Activated CD8-positive, alpha-beta memory T cell treated with anti-CD3 and anti-CD28 coated beads for 4 hours (primary cell): ENCODE measurements at places on chromosomes 11 and 22.

DNA sequence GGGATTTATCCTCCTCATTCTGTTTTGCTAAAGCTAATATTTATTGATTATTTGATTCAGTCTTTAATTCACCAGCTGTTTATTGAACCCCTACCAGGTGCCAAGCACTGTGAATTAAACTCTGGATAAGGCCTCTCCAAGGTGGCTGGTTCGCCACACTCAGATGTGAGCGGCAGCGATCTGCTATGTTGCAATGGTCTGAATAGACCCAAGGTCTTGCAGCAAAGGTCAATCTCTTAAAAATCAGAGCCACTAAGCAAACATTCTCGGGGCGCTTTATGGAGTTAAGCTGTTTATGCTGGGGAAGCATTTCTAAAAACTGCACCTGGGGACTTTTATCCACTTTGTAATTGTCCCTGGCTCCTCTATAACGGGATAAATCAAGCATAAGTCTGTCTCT lies 10.5 kb upstream of the TSPAN18 start:
- DNase-seq, result no peak

DNA sequence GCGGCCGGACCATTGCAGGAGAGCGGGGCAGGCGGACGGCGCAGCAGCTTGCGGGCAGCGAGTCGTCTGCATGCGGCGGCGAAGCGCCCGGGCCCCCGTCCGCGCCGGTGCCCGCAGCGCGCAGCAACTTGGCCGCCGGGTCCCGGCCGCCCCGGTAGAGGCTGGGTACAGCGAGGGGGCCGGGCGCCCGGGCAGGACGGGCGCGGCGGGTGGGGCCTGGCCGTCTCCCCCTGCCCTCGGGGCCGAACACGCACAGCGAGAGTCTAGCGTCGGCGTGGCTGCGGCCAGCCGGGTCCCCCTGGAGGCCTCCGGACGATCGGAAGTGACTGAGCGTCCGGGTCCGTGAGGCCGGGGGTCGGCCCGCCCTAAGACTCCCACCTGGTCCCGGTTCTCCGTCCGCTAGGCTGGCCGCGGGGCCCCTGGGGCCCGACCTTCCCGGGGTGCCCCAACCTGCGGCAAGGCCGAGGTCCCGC lies 775 bp upstream of the TRABD start:
- DNase-seq, result no peak

- no peak for DNase-seq
Observed at GRCh38 chr11:5476186-5476819, 12.2 kb upstream of the OR52D1 start.

GRCh38 chr22:44842417-44842816 lies 90.0 kb downstream of the ARHGAP8 start:
- no peak for DNase-seq

GRCh38 chr11:8328231-8328794 lies 64.6 kb upstream of the LMO1 start:
- no peak for DNase-seq

DNA sequence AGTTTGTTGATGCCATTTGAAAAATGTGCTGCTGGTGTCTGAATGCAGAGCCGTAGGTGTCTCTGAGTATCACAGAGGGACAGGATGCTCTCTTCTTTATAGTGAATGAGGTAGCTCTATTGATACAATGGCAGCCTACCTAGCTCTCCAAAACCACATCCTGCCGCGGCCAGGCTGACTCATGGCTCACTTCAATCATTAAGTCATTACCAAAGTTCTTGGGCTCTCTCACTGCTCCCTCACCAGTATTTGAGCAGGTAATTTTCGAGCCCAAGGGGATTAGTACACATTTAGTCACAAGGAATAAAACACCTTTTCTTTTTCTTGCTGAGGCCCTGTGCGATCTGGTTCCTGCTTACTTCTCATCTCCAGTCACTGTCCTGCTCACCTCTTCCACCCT lies 509.0 kb upstream of the LARGE1 start:
- no peak for DNase-seq

DNA sequence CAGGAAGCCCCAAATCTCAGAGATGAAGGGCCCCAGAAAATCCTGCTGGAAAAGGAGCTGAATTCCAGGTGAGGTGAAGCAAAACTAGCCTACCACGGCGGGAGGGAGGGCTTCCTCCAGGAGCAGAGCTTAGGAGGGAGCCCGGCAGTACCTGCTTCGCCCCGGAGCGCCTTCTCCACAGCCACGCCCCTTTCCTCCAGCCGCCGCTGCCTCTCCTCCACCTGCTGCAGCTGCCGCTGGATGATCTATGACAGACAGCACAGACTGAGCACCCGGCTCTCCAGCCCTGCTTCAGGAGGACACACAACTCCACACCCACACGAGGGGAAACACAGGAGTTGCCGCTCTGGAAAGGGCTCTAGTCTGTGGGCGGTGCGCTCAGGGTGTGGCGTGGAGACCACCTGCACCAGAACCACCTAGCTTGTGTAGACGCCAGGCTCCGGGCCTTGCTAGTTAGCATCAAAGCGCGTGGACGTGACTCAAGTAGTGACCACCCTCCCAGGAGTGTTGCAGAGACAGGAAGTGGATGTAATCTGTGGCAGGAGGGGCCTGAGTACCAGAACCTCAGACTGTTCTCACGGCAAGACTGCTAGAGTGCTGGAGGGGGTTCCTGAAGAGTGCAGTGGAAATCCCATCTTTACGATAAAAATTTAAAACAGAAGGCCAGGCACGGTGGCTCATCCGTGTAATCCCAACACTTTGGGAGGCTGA lies 34.6 kb upstream of the BID start:
- DNase-seq, result no peak

DNA sequence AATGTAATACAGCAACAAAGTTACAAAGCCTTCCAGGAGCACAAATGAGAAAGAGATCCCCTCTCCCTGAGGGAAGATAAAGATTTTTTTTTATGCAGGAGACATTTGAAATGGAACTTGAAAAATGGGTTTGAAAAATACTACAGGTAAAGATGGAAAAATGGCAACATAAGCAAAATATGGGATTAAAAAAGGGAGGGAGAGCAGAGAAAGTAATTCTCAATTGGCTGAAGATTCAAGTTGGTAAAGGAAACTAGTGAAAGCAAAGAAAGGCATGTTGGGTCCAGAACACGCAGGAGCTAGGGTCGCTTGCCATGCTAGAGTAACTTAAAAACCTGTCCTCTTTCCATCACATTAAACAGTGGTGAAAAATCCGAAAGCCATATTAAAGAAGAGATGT lies 1.5 kb downstream of the ZW10 start:
- no peak for DNase-seq

DNA sequence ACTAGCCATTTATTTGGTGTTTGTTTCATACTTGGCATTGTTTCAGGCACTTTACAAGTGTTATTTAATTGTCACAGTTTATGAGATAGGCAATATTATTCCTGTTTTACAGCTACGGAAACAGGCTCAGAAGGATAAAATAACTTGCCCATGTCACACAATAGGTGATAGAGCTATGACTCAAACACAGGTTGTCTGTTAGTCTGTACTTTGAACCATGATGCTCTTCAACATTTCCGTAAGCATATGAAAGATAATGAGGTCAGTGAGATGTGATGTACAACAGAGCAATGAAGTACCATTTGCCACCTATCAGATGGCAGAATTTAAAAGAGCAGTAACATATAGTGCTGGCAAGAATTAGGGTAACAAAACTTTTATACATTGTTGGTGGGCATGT lies 15.3 kb downstream of the TUG1 start:
- no peak for DNase-seq

GRCh38 chr22:42473484-42474193 lies 41.4 kb upstream of the NFAM1 start:
- DNase-seq, result no peak

- no peak for DNase-seq
Observed at GRCh38 chr11:78768345-78768744, 193.7 kb upstream of the NARS2 start.

DNA sequence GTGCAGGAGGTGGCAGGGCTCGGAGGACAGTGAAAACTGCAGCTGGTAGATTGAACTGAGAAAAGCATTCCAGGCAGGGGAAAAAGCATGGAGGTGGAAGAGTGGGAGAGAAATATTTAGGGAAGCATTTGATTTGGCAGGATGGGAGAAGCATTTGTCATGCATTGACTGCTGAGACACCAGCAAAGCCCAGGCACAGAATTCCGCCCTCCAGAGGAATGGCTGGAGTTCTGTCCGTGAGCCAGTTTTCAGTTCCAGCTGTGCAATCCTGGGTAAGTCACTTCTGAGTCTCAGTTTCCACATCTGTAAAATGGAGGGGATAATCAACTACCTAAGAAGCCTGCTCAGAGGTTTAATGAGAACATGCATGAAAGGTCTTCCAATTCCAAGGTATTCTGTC lies 4.3 kb upstream of the TSKU start:
- no peak for DNase-seq

DNA sequence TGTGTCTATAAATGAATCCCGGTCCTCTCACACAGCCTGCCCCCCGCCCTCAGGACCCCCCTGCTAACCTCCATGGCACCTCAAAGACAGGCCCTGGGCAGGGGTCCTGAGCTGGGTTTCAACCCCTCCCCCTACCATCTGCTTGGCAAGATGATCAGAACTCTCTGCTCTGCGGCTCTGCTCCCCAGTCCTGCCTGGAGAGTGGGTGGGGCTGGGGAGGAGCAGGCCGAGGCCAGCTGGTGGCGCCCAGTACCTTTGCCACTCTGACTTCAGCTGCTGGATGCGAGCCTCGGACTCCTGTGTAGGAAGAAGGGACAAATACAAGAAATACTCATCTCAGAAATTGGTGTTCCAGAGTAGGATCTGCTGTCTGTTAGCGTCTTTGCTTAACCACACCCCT lies 15.0 kb downstream of the SUN2 start:
- DNase-seq, result no peak

GRCh38 chr22:18067121-18067520 lies 10.7 kb upstream of the PEX26 start:
- no peak for DNase-seq

- DNase-seq, result no peak
Observed at GRCh38 chr22:31036671-31037550, 44.2 kb upstream of the SMTN start.

- no peak for DNase-seq
Observed at GRCh38 chr11:85589373-85589772, 37.8 kb downstream of the DLG2 start.

GRCh38 chr22:31044262-31044861 lies 36.8 kb upstream of the SMTN start:
- no peak for DNase-seq

- DNase-seq, result no peak
Observed at GRCh38 chr11:120717042-120717441, 205.5 kb downstream of the GRIK4 start.

GRCh38 chr11:66247801-66248200 lies 20.6 kb upstream of the RAB1B start:
- DNase-seq, result no peak

- DNase-seq, result no peak
Observed at GRCh38 chr11:110897035-110897434, 184.8 kb upstream of the ARHGAP20 start.

DNA sequence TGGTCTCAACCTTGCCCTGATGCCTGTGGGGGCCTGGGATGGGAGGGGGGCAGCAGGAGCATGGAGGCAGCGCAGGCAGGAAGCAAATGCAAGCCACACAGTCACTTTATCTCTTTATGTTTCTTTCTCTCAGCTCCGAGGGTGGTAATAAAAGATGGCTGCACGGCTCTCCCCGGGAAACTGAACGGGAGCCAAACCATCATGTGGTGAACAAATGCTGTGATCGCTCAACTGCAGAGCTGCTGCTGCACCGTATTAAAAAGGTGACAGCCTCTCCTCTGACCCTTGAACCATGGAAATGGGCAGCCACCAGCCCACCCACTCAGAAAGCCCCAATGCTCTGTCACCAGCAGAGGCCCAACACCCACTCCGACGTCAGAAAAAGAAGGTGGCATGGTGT lies 110.0 kb downstream of the TIMP3 start:
- no peak for DNase-seq

DNA sequence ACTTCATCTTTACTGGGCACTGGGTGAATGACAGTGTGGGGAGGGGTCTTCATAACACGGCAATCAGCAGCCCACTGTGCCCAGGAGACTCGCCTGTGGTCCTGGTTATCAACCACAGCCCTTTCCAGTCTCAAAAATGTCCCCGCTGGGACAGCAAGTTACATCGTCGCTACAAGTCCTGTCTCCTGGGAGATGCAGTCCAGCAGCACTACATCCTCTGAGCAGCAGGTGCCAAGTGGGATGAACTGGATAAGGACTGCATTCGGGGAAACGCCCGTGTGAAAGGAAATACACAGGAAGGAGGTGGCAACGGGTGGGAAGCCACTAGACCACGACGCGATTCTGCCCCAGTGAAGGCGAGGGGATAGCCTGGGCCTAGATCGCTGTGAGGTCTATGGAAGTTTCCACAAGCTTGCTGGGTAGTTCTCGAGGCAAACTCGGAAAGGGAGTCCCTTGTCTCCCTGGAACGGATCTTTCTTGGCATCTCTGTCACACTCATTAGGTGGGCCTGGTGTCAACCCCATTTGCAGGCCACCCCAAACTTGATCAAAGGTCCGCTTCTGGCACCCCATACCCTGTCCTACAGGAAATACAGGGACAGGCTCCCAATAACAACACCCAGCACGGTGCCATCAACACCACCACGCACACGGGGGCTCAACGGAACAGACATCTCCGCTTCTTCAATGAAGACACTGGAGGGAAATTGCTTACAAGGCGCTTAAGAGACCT lies 4.4 kb downstream of the ASCL2 start:
- DNase-seq, result no peak

DNA sequence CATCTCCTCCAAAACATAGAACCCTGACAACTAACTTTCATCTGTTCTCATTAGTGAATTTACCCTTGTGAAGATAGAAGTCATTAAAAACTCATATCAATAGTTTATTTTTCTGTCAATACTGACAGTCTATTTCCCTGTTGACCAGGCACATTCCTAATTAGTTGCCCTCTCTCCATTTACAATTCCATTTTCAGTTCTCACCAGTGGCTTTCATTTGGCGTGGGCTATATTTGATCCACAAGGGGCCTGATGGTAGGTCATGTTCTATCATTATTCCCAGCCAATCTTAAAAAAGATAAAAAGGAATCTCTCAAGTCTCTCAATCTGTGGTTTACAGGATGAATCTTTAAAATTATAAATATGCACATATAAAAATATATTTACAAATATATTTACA lies 3.9 kb upstream of the AKIP1 start:
- DNase-seq, result no peak

DNA sequence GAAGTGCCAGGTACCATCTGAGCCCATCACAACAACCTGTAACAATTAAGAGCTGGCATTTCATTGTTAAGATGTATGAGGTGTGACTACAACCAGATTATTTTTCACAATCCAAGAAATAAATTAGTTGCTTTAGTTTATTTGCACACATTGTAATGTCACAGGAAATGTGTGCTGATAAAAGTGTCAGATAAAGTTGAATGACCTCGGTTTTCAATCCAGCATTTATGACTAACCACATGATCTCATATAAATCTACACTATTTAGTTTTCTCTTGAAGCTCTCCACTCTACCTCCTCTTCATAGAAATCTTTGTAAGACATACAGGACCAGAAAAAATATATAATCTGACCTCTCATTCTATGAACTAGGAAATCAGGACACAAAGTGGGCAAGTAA lies 166.2 kb downstream of the PGR start:
- DNase-seq, result no peak
